ENCODE measurements at places on chromosomes 12 and 14.

DNA sequence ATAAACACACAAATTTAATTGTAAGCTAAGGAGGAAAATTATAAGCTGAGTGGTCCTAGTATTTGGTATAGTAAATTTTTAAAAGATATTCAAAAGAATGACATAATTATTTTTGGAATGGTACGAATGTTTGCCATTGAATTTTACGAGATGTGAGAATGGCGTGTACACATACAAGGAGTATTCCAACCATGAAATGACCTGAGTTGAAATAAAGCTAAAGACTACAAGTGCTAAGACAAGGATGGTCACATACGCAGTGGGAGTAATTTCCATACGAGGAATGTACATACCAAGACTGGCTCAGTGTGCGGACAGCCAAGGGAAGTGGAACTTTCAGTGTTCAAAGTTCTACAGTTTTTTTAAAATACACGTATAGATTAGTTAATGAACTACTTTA, 21.1 kb upstream of the ETV6 start:
- no peak for DNase-seq

GRCh38 chr12:94663071-94663470, 12.7 kb upstream of the TMCC3 start:
- DNase-seq: no peak

DNA sequence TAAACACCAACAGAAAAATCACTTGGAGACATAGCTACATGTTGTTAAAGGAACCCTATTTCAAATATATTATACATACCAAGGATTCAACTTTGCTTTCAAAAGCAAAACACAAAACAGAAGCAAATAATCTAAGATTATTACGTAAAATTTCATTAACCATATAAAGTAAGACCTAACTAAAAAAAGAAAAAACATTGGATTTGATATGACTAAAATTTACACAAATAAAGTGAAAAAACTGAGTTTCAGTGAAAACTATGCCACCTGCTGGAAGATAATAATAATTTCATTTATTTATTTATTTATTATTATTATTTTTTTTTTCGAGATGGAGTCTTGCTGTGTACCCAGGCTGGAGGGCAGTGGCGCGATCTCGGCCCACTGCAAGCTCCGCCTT, 45.2 kb downstream of the WDHD1 start:
- DNase-seq: no peak

- no peak for DNase-seq
Measured at GRCh38 chr12:103269946-103270345, 225.8 kb downstream of the C12orf42 start.

- no peak for DNase-seq
Measured at GRCh38 chr14:78983126-78983525, 813.0 kb downstream of the NRXN3 start.

GRCh38 chr12:27672643-27673042, 23.6 kb upstream of the REP15 start:
- DNase-seq: no peak

DNA sequence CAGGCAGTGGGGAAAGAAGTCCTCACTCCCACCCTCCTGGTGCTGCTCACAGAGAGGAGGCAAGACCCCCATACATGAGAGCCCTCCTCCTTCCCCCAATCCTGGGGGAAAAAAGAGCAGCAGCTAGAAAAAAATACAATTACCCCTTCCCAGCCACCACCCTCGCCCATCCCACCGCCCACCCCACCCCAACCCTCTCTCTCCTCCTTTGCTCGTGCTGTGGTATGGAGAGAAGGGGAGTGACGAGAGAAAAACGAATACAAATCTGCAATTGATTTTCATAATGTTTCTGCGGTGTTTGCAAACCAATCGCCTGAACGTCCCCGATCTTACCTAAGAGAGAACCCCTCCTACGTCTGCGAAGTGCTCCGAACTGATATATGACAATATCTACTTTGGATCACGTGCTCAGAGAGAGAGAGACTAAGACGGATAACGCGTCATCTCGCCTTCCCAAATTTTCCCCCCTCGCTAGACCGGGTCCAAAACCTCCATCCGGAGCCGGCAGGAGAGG, at the start of gene HOXC11:
HOXC11 (plus strand) TSS at position 405 of the 514 bp plus-strand sequence. CDS start 116 bp downstream, outside the sequence.
- no peak for DNase-seq

DNA sequence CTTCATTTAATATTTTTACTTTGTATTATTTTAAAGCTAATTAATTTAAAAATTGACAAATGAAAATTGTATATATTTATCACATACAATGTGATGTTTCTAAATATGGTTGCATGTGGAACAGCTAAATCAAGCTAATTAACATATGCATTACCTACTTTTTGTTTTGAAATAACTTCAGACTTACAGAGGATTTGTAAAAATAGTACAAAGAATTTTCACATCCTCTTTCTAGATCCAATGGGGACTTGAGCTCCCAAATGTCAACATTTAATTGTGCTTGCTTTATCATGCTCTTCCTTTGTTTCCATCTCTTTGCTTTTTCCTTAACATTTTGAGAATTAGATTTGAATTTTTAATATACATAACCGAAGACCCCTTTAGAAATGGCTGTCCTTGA, 6.6 kb downstream of the DCD start:
- DNase-seq: no peak

DNA sequence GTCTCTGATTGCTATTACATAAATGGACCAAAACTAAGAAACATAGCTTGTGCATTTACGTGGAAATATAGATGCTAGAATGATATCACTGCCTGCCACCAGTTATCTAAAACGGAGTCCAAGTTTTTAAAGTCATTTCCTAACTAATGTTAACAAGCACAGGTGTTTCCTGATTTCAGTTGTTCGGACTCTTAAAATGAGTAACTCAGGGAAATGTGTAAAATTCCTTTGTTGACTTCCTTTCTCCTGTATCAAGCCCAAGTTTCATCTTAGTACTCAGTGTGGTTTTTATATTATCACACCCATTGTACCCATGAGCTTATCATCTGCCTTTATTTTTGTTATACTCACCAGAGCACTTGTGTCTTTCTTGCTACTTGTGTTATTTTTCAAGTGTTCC, 13.2 kb upstream of the PRKCH start:
- no peak for DNase-seq

DNA sequence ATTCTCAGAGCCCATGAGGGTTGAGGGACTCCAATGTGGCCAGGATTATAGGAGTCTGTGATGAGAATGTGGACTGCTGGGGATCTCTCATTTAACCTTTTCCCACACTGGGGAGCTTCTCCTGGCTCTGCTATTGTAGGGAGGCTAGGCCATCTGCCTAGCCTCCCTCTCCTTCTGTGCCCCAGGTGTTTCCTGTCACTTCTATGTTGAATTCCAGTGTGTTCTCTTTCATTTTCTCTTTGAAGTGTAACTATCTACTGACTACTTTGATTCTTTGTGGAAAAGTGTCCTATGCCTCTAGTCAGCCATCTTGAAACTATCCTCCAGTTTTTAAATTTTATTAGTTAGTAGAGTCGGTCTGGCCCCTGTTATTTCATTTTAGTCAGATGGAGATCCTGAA, 53.4 kb upstream of the ABCD2 start:
- DNase-seq: no peak

DNA sequence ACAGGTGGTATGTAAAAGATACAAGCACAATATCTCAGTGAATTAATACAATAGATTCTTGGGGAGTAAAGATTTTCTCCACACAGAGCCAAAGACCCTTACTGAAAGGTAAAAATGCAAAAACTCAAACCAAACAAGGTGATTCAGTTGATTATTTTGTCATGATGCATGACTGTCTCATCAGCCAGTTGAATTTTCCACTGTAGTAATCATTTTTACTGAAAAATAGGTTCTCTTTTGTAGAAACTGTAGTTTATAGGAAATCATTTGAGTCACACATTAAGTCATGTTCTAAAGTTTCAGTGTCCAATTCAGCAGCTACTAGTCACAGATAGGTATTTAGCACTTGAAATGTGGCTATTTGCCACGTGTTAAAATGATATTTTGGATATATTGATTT, 53.6 kb downstream of the PPFIA2 start:
- DNase-seq: no peak

GRCh38 chr14:75771595-75771994, 110.5 kb downstream of the TTLL5 start:
- DNase-seq: no peak
